ENCODE measurements at places on chromosomes 5 and 9.

DNA sequence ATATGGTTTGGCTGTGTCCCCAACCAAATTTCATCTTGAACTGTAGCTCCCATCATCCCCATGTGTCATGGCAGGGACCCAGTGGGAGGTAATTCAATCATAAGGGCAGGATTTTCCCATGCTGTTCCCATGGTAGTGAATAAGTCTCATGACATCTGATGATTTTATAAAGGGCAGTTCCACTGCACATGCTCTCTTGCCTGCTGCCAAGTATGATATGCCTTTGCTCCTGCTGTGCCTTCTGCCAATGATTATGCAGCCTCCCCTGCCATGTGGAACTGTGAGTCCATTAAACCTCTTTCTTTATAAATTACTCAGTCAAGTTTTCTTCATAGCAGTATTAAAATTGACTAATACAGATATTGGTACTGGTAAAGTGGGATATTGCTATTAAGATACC lies 42.4 kb downstream of the MARCHF11 start:
- no peak overlapping the region for H3K4me3 ChIP-seq
- DNase-seq, result no peak
- no peaks in the 10 kb centered on the region for H3K27me3 ChIP-seq
- no peak overlapping the region for H3K27ac ChIP-seq
- H3K4me1 ChIP-seq, result no peaks in the 10 kb centered on the region
- H3K36me3 ChIP-seq, result no peaks in the 10 kb centered on the region

- H3K4me1 ChIP-seq, result no peaks in the 10 kb centered on the region
- H3K36me3 ChIP-seq, result no peaks in the 10 kb centered on the region
- H3K4me3 ChIP-seq, result no peak overlapping the region
- H3K27me3 ChIP-seq, result no peaks in the 10 kb centered on the region
- no peak for DNase-seq
- H3K27ac ChIP-seq, result no peak overlapping the region
These were observed 866.3 kb upstream of the WWC1 start for GRCh38 chr5:167425161-167425560.

DNA sequence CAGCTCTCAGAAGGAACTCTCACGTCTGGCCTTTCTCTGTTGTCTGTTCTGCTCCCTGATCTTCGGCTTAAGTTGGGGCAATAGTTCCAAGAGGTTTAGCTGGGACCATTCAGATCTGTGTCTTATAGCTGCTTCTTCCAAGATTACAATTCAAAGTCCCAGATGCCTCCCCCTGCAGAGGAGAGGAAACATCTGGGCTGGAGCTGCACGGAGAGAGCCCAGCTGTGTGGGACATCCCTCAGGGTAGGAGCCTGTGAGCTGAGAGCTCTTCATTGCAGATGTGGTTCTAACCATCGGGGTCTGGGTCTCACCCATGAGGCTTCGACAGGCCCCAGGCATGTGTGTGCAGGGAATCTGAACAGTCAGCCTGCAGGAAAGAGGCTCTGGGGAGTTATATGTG lies 9.0 kb upstream of the PHF19 start:
- no peak overlapping the region for H3K27ac ChIP-seq
- peaks cover 27% of the 10 kb centered on the region for H3K4me1 ChIP-seq
- H3K27me3 ChIP-seq, result no peaks in the 10 kb centered on the region
- no peak for DNase-seq

DNA sequence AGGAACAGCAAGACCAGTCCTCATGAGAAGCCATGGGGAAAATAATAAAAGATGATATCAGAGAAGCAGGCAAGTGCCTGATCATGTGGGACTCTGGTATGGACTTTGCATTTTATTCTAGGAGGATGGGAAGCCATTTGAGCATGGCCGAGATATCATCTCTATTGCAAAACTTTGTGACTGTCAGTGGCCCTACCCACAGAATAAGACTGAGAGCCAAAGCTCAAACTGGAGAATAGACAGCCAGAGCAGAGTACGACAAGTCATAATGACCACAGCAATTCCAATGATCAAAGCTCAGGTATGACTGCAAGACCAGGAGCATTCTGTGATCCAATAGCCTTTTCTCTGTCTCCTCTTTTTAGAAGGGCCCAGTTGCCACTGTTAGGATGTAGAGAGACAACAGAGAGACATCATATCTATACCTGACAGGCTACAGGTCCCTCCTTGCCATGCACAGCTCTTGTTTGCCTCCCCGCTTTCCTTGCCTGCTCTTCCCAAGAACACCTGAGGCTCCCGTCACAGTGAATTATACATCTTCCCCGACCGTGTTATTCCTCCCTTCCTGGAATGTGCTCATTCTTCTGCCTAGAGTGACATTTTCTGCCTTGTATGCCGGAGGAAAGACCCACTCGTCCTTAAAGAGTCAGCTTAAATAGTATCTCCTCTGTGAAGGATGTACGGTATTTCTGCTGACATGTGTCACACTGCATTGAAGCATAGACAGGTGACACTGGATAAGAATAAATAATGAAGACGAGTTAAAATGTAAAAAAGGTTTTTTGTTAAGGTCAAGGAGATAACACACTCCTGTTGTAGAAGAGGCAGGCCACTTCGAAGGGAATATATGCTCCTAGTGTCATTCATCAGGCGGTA lies 248.7 kb upstream of the MAP3K1 start:
- no peak overlapping the region for H3K27ac ChIP-seq
- H3K4me3 ChIP-seq, result no peak overlapping the region
- DNase-seq, result no peak
- no peaks in the 10 kb centered on the region for H3K4me1 ChIP-seq
- no peaks in the 10 kb centered on the region for H3K36me3 ChIP-seq
- H3K27me3 ChIP-seq, result peaks cover 5% of the 10 kb centered on the region

- peak; percentile 6 for DNase-seq
- no peak within 1 kb of the TSS for H3K4me3 ChIP-seq
- H3K4me1 ChIP-seq, result no peaks in the 10 kb centered on the region
- H3K36me3 ChIP-seq, result no peaks in the 10 kb centered on the region
- no peak within 1 kb of the TSS for H3K27ac ChIP-seq
These were observed at the start of gene PCDHB9 for GRCh38 chr5:141186897-141187512. TSS of gene PCDHB9 (plus strand) at chr5:141187161. CDS start at chr5:141187319, 158 bp downstream.

DNA sequence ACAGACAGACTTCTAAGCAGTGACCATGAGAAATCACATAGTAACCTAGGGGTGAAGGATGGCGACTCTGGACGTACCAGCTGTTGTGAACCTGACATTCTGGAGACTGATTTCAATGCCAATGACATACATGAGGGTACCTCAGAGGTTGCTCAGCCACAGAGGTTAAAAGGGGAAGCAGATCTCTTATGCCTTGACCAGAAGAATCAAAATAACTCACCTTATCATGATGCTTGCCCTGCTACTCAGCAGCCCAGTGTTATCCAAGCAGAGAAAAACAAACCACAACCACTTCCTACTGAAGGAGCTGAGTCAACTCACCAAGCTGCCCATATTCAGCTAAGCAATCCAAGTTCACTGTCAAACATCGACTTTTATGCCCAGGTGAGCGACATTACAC lies 38.0 kb upstream of the CCDC152 start:
- no peak overlapping the region for H3K27ac ChIP-seq
- peaks cover 11% of the 10 kb centered on the region for H3K27me3 ChIP-seq
- H3K36me3 ChIP-seq, result no peaks in the 10 kb centered on the region
